ENCODE measurements at places on chromosomes 6 and 20.

DNA sequence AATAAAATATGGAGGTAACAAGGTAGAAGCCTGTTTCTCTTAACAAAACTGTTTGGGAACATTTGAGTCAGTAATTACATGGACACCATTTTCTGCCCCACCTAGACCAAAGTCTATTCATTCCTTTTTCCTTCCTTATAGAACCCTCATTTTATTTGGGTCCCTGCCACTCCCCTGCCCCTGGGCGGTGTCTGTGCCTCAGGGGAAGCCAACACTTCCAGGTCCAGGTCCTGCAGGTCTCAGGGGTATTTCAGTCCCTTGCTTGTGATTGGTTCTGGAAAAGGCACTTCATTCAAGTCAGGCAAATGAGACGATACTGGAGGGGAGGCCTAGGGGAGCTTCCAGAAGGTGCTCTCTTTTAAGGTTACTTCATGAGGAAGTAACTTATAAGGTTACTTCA, 42.3 kb downstream of the SLC35D3 start:
- DNase-seq = no peak

GRCh38 chr6:149628875-149629510, 19.5 kb downstream of the KATNA1 start:
- no peak for DNase-seq

DNA sequence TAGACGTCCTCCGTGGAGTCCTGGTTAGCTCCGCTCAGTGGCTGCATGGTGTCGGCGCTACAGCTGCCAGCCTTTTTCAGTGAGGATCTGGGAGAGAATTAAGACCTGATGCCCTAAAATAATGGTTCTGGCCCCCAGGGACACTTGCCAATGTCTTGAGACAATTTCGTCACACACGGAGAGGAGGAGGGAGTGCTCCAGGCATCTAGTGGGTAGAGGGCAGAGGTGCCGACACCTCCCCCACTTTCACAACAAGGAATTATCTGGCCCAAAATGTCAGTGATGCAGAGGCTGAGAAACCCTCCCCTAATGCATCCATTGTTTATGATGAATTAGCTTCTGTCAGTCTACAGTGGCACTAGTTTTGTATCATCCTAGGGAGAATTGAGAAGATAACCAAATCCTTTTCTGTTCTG, 24.4 kb downstream of the TMEM181 start:
- DNase-seq = no peak

- no peak for DNase-seq
Measured at GRCh38 chr6:150987371-150987828, 121.9 kb downstream of the MTHFD1L start.

- no peak for DNase-seq
Measured at GRCh38 chr6:154579046-154579445, 68.6 kb upstream of the CNKSR3 start.

- DNase-seq = peak; percentile 44
Measured at GRCh38 chr20:10179574-10180298, 38.9 kb upstream of the SNAP25 start.

- no peak for DNase-seq
Measured at GRCh38 chr6:23388086-23388783, 737.8 kb upstream of the NRSN1 start.

DNA sequence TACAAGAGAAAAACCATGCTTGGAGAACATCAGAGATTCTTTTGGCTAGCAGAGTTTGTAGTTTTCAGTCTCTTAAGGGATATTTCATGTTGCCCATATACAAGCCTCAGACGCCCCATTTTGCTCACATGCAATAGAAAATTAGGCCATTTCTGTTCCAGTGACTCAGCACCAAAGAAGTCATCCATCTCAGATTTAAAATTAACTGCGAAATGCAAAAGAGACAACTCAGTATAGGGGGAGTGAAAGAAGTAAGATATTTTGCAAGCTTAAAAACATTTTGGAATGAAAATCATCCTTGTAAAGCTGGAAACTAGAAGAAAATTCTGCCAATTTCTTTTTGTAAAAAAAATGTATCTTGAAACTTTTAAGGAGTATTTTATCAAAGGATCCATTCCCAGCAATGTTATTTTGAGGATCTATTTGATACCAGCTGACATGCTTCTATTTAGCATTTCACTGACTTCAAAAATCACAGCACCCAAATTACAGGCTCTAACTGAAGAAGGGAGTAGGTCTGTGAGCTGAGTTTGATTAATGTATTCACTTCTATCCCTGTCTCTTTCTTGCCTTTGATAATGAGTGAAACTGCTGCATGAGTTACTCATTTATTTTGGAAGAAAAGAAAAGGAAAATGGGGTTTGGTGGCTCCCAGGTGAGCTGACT, 223.7 kb upstream of the SULF2 start:
- no peak for DNase-seq

DNA sequence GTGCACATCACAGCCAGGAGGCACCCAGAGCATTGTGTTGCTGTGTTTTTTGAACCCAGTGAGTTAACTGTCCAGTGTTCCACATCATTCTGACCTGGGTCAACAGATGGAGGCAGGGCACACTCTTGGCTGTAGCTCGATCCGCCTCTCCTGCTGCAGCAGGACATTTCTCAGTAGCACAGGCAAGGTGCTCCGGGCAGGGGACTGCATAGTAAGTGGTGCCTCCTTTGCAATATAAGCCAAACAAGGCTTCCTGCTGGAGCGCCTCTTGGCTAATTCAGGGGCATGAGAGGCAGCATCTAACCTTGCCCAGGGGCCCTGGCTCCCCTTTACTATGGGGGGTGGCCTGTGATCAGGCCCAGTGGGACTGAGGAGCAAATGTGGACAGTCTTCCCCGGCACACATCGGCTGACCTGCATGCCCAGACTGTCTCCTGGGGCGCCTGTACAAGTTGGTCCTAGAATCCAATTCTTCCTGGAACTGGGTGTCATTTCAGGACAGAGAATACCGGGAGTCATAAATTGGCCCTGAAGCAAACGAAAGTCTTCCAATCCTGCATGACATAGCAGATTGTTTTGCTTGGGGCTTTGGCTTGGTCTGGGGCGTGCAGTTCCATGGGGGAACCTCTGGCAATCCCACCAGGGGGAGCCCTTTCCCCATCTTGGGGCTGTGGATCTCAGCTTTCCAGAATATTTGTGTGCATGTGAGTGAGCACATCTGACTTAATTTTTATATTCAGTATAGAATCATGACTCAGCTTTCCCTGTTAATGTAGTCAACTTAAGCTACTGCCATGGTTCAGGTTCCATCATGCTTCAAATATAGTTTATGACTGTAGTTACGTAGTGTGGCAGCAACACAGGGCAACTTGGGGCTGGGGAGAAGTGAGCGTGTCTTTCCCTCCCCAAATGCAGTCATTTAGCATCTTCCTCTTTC, 56.0 kb upstream of the DDR1 start:
- peak; percentile 80 for DNase-seq

DNA sequence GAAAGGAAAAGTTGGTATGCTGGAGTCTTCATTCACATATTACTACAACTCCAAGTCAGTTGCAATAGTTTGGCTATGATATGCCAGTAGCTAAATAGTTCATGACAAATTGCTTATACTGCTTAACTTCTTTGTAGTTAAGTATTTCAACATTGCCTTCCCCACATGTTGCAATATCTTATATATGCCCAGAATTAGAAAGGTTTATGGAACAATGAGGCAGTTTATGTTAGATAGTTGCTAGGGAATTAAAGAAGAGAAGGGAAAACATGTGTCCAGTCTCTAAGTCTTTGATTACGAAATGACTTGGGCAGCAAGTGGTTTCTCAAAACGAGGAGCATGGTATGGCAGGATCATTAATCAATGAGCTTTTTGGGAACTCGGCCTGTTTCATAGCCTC, 145.8 kb downstream of the PLCB4 start:
- DNase-seq = no peak

DNA sequence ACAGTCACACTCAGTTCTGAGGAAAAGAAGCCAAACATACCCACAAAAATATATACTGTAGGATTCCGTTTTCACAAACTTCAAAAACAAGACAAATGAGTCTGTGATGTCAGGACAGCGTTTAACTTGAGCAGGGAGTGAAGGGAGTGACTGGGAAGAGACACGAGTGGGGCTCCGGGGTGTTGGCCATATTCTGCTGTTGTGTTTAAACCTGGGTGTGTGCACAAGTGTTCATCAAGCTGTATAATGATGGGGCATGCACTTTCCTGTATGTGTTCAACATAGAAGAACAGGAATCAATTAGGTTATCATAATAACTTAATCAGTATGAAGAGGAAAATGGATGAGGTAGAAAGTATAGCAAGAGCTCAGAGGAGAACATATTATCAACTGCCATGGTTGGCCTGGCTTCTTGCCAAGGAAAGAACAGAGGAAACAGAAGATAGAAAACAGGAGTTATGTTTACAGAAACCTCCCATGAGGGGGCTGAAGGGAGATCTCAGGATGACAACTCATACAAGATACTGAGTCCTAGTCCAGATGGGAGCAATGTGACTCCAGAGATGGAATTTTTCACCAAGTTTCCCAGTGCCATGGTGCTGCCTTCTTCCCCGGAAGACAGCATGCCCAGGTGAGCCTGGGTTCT, 15.1 kb upstream of the AFDN start:
- DNase-seq = peak; percentile 23

DNA sequence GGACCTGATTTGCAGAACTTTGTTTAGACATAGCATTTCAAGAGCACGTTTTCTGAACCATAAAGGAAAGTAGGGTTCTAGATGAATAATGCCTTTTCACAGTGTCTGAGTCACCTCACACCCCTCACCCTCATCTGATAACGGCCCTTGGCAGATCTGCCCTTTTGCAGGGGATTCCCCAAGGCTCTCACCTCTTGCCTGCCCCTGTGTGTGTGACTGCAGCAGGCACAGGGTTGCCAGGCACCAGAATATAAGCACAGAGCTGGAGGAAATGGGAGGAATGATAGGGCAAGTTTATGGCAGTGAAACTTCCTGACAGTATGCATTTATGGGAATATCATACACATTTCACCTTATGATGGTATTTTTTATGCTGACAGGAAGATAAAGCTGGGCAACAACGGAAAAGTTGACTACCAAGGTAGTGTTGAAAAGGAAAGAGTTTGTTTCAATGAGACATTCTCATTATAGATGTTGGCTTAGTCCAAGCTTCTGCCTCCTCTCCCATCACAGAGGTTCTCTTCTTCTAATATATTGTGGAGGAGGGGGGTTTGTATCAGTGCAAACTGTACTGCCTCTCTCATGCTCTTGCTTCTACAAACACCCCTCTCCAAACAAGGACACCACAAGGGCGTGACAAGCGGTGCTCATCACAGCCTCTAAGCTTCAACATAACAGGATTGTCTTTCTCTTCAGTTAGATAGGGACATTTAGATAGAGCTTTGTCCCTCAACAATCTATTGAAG, 101.5 kb upstream of the BACH2 start:
- DNase-seq = peak; percentile 38

DNA sequence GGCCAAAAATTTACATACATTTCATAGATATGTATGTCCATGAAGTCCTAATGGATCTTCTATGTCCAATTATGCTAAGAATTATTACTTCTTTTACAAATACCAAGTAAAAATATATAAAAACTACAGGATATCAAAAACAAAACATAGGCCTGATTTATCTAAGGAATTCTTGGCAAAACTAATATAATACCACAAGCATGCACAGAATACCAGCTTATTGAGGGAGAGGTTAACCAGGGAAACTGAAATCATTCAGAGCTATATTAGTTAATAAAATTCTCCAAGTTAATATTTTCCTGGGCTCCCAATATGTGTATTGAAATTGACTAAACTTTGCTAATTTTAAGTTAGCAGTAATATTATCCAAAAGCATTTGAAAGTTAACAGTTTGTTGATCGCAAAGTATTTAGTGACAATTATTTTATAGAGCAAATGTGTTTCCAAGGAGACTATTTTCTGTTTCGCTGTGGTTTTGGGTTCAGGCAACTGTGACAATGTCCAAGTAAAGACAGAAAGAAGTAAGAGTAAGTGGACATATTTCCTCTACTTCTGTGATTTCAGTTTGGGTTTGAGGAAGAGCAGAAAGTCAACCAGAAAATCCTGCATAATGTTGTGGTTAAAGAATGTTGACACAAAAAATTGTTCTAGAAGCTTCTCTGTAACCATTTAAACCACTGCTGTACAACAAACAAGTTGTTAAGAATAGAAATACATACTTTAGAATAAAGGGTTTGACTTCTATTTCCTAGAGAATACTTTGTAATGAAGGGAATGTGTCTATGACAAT, 167.4 kb downstream of the COL21A1 start:
- DNase-seq = no peak

DNA sequence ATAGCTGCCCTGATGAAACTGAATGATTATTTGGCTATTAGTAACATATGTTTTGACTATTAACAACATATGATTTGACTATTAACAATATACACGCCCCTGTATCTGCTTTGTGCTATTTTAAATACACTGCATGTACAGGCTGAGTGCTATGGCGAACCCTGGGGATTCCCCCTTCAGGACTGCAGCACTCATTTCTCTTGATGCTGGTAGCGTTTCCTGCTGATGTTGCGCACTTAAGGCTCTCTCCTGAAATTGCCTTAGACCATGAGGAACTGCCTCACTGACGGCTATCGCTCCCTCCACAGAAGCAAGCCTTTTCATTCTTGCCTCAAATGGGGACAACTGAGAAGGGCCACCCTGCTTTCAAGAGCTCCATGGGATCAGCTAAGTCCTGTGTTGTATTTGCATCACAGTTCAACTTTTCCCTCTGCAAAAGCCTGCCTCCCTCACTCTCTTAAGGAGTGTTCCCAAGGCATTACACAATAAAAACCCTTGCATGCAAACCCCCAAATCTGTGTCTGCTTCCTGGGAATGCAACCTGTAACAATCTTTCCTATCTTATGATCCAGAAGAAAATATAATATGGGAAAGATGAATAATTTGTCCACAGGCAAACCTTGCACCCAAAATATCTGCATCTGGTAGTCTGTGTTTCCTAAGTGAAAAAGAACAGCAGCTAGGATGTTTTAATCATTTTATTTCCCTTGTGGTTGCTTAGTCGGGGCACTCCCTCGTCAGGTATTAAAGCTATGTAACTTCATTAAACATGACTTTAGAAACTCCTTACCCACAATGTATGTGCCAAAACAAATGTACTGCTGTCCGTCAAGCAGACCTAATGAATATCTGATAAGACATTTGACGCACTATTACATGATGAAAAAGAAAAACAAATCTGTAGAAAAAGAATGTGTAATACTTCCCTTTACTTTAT, 456.4 kb downstream of the COL12A1 start:
- DNase-seq = no peak

- no peak for DNase-seq
Measured at GRCh38 chr6:144378437-144378836, 93.3 kb downstream of the UTRN start.

- no peak for DNase-seq
Measured at GRCh38 chr6:92196325-92196724, 1223.0 kb downstream of the EPHA7 start.

DNA sequence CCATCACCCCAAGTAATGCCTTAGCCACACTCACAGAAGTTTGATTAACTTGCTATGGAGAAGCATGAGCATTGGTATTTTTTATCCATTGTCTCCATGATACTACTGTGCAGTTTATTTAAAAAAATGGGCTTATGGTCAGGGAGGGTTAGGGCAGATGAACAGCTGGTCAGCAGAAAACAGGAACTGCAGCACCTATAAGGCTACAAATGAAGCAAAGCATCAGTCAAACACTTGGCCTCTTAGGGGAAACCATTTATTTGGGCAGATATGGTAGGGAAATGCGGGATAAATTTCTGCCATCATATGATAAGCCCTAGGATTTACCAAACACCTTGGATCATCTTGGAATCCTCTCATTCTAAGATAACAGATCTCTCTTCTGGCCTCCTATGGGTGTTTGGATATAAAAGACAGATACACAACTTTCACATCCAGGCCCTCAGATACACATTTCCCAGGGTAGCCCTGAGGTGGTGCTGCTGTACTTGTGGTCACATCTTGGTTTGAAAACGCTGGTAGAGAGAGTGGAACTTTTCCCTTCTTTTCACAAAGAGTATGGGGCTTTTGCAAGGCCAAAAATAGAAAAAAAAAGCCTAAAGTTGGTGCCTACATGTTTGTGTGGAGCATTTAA, 42.8 kb upstream of the AHI1 start:
- no peak for DNase-seq
